Body of pancreas (tissue), 4 donors: ENCODE measurements at places on chromosomes 16 and 17. TPM values are rescaled to one million over a fixed set of nuclear protein-coding genes. Genes with fewer than 3 reads are reported as not detected.

DNA sequence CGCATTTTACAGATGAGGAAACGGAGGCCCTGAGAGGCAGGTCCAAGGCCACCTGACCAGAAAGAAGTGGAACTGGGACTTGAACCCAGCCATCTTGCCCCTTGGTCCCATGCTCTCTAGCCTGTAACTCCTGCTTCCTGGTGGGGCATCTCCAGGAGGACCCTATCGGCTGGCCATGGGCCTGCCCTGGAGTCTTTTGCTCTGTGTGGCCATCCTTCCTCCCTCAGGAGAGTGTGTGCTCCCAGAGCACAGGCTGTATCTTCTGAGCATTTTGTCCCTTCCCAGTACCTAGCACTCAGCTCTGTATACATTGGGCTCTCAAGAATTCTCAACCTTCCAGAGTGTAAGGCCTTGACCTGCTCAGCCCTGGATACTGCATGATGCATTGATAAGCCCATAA, 28.4 kb upstream of the STH start:
- DNase-seq = no peak

GRCh38 chr16:46975165-46975564, 1.7 kb upstream of the DNAJA2 start:
- no peak for DNase-seq

GRCh38 chr17:7858522-7858810, 663 bp downstream of the CYB5D1 start:
- DNase-seq = peak; percentile 49

The OR3A1 gene
- total RNA-seq = not detected

DNA sequence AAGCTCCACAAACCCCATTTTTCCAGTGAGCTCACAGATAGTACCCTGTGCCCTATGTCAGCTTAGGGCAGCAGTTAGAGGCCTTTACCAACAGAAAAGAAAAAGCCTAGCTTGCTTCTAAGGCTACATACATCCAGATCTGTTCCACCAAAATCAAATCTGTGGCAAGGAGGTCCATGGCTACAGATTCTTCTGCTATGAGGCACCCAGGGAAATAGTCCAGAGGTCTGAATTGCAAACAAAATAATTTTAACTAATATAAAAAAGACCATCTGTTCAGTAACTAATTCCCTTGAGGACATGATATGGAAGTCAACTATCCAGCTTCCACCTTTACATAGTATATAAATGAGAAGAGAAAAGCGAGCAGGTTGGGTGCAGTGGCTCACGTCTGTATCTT, 129.3 kb downstream of the PARN start:
- no peak for DNase-seq

- DNase-seq = no peak
Observed at GRCh38 chr16:88870608-88871348, 4.3 kb upstream of the PABPN1L start.

The GNGT2 gene
- 16.8 TPM for total RNA-seq

DNA sequence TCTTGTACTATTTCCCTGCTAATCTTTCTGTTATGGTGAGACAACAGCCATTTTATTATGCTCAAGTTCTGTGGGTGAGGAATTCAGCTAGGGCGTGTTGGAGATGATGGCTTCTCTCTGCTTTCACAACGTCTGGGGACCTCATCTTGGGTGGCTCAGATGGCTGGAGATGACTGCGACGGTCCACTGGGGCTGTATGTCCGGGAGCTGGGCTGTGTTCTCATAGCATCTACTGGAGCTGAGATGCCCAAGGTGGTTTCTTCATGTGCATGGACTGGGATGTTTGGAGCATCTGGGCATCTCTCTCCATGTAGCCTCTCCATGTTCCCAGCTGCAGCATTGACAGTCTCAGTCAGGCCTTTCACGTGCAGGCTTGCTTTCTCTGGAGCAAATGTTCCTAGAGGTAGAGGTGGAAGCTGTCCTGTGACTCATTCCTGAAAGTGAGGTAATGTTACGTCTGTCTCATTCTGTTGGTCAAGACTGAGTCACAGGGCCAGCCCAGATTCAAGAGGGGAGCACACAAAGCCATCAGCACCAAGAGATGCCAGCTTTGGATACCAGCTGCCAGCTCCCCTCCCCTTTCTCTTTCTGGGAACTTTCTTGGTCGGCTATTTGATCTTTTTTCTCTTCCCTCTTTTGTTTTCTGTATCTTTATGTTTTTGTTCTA, 96.2 kb downstream of the RAP1GAP2 start:
- peak; percentile 91 for DNase-seq

DNA sequence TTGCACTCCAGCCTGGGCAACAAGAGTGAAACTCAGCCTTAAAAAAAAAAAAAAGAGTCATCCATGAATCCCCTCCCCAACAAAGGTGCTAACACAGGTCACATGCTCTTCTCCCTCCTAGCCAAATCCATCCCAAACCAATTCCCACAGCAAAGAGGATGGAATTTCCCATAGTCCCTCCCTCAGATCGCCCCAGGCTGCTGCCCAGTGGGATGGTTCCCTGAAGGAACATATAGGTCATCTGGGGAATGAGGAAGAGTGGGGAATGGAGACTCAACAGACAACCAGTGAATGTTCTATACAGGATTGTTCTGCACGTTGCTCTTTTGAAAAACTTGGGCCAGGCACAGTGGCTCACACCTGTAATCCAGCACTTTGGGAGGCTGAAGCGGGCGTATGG, 18.2 kb downstream of the LGALS3BP start:
- no peak for DNase-seq

The CCL2 gene
- 49.8 TPM for total RNA-seq

GRCh38 chr17:63931981-63932561, at the start of gene CD79B:
Gene CD79B (minus strand): TSS chr17:63932331. CDS start chr17:63932261, 70 bp downstream.
- DNase-seq = no peak

The NLK gene
- total RNA-seq = 30.1 TPM

GRCh38 chr16:78251115-78251514, 151.7 kb downstream of the WWOX start:
- no peak for DNase-seq

DNA sequence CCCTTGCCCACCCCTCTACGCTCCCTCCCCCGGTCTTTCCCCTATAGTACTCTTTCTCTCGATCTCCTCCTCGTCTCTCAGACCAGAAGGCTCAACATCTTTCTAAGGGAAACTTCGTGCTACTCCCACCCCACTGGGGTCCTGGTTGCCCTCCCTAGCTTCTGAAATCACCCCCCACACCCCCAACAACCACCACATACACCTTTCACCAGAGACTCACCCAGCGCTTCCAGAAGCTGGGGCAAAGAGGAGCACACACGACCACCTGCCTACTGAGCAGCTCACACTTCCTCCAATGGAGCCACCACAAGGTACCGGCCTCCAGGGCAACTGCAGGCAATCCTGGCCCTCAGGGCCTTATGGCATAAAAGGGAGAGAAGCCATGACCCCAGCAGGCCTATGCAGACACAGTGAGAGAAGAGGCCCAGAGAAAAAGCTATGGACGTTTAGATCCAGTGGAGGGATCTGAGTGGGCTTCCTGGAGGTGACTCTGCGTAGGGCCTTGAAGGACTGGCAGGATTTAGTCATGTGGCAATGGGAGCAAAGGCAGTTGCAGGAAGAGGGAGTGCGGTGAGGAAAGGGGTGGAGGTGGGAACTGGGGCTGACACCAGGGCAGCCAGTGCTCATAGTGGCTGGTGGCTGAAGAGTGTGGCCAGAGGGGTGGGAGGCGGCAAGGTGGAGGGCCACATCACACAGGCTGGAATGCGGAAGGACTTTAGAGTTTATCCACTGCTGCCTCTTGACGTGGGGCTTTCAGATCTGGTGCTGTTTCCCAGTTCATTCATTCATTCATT, 12.1 kb upstream of the TMEM92 start:
- no peak for DNase-seq

GRCh38 chr17:64707050-64707591, 45.0 kb upstream of the SMURF2 start:
- DNase-seq = peak; percentile 87

The TBC1D3K gene
- total RNA-seq = not detected

DNA sequence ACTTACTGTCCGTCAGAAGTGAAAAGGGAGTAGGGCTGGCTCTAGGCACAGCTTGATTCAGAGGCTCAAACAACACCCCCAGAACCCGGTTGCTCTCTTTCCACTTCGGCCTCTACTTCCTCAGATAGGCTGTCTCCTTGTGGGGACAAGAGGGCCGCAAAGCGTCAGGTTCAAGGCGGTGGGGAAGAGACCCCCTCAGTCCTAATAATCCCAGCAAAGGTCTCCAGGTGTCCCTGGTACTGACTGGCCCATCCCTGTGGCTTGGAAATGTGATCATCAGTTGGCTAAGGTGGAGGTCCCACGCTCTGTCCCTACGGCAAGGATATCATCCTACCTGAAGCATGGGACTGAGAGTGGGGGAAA, 26.0 kb downstream of the NGFR start:
- no peak for DNase-seq

DNA sequence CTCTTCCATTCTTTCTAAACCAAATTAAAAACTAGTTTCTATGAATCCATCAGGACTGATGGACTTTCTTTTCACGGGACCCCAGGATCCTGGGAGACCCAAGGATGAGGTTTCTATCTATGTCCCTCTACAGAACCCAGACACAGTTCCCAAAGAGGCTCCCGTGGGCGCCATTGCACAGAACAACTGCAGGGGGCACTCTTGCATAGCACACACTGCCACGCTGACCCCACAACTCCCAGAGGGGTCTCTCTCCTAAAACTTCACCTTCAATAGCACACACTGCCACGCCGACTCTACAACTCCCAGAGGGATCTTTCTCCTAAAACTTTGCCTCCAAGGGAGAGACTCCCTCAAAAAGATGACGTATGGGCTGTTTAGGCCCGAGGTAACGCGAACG, 9.0 kb downstream of the ABR start:
- DNase-seq = no peak

The NUPR1 gene
- 92.4 TPM for total RNA-seq

DNA sequence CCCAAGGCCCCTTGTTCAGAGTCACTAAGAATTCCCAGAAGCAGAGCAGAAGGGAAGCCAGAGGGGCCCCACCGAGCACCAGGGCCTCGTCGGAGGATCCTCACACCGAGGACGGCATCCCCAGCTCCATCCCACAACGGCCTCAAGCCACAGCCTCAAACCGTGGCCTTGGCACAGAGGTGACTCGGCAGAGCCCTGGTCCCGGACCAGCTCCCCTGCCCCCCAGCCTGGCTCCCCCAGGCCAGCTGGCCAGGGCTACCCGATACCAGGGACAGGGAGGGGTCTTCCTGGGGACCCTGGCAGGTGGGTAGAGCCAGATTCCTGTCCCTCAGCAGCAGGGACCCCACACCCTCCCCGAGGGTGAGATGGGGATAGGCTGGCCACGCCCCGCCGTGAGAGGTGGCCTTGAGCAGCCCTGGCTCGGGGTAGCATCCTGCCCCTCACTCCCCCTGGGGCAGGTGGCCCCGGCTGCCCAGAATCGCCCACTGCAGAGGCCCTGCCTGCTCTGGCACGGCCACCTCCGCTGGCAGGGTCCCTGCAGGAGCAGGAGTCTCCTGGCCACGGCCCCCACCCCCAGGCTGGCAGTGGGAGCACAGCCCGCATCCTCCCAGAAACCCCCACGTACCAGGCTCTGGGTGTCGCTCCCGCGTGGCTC, 5.6 kb upstream of the PVALEF start:
- no peak for DNase-seq

- no peak for DNase-seq
Observed at GRCh38 chr16:89123001-89123830, 29.6 kb downstream of the ACSF3 start.

DNA sequence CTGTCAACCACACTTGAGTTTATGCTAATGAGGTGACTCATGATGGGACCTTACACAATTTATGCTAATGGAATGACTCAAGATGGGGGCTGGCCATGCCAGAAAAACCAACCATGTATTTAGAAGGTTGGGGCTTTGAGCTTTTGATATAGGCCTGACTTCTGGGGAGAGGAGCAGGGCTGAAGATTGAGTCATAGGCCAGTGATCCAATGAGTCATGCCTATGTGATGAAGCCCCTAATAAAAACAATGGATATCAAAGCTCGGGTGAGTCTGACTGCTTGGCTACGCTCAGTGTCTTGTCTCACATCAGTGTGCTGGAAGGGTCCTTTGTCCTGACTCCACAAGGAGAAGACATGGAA, 7.3 kb downstream of the MFSD6L start:
- no peak for DNase-seq

The TBC1D3E gene
- total RNA-seq = not detected

GRCh38 chr17:61255647-61256046, 144.0 kb upstream of the TBX2 start:
- no peak for DNase-seq

DNA sequence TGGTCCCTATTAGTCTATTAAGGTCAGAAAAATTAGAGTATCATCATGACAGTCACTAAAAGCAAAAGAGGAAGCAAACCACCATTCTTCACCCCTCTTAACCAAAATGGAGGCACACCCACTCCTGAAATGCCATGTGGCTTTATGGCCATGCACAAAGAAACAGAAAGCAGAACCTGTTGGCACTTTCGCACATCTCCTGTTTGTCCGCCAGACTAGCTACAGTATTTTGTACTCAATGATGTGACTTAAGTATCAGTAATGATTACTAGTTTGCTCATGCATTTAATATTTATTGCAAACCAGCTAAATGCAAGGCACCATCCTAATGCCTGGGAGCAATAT, 70.2 kb upstream of the GNAO1 start:
- no peak for DNase-seq

- DNase-seq = no peak
Observed at GRCh38 chr17:34226011-34226743, 28.9 kb upstream of the CCL2 start.

GRCh38 chr16:86072328-86073102, 173.6 kb downstream of the IRF8 start:
- peak; percentile 74 for DNase-seq

DNA sequence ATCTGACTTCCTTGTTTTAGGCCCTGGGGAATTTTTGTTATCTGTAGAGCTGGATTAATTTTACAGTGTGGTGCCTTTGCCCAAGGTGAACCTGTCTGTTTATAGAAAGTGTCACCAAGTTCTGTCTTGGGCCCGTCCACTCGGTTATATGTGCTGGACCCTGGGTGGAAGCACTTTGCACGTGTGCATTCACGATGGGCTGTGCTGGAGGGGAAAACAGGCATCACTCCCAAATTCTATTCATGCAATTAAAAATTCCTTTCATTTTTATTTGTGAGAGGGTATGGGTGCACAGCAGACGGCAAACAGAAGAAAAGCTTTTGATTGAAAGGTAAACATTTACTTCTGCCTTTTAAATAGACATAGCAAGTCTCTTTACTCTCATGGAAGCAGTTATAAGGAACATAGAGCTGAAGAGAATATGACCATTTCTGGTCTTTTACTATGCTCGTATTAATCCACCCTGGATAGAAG, 101.2 kb downstream of the WWOX start:
- peak; percentile 8 for DNase-seq

The NT5M gene
- 1.3 TPM for total RNA-seq

DNA sequence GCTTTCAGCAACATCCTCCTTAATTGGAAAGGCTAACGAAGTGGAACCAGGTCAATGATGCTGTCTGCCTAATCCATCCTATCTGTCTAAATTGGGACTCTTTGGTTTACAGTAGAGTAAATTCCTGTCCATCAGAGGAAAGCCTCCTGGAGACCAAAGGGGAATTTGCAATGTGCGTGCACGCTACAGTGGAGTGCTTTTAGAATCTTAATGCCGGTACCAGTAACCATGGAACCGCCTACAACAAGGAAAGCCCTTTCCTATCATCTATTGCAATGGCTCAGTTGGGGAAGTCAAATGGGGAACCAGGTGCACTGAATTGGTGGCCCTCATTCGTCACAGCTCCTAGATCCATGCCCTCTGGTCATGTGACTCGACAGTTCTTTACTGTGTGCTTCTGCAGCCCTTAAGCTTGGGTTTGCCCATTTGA, 110.1 kb downstream of the XYLT1 start:
- DNase-seq = no peak
